ENCODE measurements at places on chromosomes 7 and 10.

DNA sequence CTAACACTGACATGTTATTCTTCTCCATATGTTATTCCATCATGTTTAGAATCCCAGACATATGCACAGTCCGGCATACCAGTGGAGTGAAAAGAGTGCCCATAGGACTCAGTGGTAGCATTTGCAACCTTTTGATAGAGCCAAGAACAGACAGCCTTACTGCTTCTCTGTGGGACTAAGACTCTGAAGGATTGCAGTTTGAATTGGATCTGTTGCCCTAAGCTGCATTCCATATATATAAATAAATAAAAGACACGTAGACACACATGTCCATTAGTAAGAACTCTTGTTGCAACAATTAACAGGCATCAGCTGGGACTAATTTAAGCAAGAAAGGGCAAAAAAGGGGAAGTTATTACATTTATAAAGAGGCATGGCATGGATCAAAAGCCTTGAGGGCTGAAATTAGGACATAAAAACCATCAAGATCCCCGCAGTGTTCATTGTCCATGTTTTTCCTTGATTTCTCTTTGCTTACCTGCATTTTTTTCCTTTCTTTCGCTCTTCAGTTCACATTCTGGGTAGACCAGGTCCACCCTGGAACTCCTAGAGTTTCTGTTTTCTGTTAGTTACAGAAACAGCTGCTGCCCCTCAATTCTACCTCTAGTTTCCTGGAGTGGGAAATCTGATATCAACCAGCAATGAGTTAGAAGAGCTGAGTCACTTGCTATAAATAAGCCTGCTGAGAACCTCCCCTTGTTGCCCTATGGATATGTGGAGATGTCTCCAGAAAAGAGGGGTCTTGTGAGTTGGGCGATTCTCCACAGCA lies 132.4 kb downstream of the SORCS1 start:
- no peak for DNase-seq

GRCh38 chr10:29816801-29817558 lies 182.2 kb upstream of the SVIL start:
- no peak for DNase-seq

DNA sequence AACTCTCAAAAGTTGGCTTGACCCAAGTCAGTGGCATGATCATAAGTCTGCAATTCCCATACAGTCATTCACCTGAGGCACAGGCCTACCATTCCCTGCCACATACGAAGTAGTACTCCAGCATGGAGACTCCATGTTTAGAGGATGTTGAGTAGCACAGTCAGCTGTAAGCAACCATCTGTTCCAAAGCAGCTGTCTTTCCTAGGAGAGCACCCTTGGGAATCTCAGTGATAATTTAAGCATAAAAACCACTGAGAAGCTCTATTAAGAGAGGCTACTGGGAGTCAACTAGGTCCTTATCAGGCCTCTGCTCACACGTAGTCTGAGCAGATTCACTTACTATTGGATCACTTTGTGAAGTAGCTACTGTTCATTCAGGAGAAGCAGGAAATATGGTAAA lies 61.6 kb upstream of the UNC5B start:
- DNase-seq = no peak

DNA sequence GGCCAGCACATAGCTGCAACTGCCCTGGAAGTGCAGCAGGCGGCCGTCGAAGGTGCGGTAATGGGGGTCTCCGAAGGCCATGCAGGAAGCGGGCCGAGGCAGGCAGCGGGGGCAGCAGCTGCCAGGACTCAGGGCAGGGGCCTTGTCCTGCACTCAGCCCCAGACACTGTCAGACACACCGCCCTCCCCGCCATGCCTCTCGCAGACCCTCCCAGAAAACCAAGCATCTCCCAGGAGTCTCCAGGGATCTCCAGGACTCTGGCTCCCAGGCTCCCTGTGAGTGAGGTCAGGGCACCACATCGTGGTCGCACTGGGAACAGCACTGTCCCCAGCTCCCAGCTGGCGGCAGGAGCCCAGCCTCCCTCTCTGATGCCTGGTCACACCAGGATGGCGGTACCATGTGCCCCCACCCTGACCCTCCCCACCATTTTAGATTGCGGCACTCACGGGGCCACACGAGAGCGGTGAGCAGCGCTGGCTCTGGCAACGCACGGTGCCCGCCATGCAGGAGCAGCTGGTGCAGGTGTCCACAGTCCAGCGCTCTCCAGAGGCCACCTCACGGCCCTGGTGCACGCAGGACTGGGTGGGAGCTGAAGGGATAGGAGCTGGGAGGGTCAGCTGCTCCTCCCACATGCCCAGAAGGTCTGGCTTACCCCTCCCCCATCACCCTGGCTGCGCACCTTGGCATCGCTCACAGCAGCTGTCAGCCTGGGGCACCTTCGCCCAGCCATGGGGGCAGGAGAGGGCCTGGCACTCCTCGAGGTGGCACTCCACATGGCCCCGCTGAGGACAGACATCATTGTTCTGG lies 17.5 kb downstream of the ATP6V1F start:
- DNase-seq = no peak

- no peak for DNase-seq
These were observed 1250.9 kb upstream of the CELF2 start for GRCh38 chr10:9766762-9767161.

GRCh38 chr10:5470062-5470751 lies 29.2 kb downstream of the CALML5 start:
- no peak for DNase-seq

DNA sequence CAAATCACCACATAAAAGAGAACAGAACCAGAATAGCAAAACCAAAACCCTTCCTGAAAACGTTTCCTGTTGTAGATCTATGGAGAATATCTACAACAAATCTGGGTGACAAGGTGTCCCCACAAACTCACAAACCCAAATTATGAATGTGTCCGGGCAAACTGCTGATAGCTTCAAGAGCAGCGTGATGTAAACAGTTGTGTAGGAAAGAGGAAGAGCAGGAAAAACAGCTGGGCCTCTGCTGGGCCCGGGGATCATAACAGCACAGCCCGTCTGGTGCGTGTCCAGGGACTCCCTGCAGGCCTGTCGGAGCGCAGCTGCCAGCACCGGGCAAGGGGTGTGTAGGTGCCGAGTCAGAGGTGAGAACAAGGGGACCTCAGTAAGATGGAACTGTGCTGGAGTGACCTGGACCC lies 53.7 kb downstream of the KCNH2 start:
- DNase-seq = no peak

DNA sequence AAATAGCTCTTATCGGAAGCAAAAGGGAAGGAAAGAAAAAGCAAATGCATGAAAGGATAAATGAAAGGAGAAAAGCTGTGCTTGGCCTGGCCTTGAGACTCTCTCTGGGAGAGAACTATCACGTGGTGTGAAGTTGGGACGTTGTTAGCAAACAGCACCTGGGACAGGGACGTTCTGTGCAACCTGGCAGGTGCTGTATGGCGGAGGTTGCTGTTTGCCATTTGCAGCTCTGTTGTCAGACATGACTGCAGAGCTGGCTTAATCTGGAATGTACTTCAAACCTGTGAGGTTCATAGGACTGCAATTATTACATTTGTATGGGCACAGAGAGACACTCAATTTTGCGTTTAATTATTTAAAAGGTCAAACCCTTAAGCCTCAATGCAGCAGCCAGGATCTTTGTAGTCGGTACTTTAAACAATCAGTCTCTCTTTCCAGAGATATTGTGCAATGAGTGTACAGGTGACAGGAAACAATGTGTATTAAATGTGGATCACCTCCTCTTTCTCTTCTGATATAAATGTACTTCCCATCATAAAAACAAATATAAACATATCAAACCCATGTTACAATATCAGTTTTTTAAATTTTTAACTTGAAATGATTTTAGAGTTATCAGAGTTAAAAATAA lies 800.5 kb upstream of the KCND2 start:
- no peak for DNase-seq

GRCh38 chr10:124892905-124893304 lies 49.0 kb upstream of the ZRANB1 start:
- DNase-seq = no peak

DNA sequence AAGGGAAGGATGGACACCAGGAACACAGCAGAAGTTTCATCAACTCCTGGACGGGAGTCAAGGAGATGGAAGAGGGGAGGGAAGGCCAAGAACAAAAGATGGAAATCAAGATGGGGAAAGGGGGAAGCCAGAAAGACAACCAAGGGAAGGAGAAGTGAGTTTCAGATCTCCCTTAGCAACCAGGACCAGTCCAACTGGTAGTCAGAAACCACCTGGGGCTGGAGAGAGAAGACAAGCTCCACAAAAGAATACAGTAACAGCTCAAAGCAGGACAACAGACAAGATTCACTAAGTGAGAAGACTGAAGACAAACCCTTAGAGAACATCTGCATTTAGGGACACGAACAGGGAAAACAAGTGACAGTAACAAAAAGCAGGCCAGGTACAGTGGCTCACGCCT lies 30.6 kb downstream of the CDCA7L start:
- DNase-seq = no peak

DNA sequence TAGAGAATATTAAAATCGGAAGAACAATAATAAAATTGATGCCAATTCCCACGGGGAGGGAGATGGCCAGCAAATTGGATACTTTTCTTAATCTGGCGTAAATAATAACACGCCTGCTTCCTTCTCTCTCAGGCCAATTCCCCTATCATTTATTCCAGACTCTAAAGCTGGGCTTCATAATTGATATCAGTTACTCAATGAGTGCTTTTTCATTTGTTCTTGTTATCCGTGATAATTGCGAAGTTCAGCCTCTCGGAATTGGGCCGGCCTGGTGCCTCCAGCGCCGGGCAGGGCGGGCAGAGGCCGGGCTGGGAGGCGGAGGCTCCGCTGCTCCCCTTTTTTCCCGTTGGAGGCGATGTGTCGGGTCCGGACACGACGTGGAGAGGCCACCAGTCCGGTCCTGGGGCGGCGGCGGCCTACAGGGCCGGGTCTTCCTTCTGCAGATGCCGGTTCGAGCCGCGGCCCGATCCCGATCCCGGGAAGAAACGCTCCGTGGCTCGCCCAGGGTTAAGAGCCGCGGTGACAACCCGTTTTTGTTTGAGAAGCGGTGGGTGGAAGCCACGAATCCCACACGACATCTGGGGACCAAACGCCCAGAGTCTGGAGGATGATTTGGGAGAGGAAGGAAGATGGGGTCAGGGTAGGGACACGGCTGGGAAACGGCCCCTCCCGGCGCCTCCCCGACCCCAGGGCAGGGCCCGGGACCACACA lies 13.6 kb downstream of the UNCX start:
- DNase-seq = no peak

GRCh38 chr10:7261351-7261750 lies 149.5 kb downstream of the SFMBT2 start:
- DNase-seq = no peak

- DNase-seq = no peak
These were observed 318.6 kb downstream of the PTPRN2 start for GRCh38 chr7:158268816-158269535.

- no peak for DNase-seq
These were observed 325.7 kb downstream of the PARD3 start for GRCh38 chr10:34489411-34489810.

GRCh38 chr10:70537398-70538194 lies 59.0 kb downstream of the PALD1 start:
- DNase-seq = no peak

DNA sequence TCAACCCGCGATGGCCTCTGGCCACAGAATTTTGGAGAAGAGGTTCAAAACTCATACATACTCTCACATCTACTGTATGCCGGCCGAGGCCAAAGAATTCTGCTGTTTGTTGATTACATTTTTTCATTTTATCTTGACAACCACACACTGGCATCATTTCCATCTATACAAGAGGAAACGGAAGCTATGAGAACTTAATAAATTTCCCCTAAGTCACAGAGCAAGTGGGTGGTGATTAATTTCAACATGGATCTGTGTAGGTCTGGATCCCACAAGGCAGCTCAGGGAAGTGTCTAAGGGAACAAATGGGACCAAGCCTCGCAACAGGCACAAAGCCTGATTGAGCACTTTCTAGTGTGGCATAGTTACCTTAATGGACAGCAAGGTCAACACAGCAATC lies 18.0 kb downstream of the ELMO1 start:
- DNase-seq = no peak

GRCh38 chr7:151232917-151233701 lies 826 bp downstream of the CHPF2 start:
- DNase-seq = peak; percentile 68

GRCh38 chr10:21047511-21047910 lies 150.4 kb upstream of the NEBL start:
- DNase-seq = no peak

GRCh38 chr10:113499806-113500205 lies 53.0 kb upstream of the HABP2 start:
- no peak for DNase-seq

DNA sequence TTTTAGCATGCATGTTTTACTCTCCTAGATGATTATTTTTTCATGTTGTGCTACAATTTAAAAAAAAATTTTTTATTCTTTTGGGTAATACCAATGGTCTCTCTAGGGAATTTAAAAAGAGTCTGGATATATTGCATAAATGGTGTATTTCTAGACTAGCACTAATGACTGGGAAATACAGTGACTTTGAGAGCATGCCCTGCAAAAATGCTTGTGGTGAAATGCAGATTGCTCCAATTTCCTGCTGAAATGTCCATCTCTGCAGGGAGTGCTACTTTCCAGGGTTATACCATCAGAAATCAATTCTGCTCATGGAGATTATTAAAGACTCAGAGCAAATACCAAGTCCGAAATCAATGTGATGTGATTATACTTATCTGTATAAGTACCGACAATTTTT lies 186.1 kb downstream of the PRKG1 start:
- DNase-seq = no peak

- no peak for DNase-seq
These were observed 2.4 kb upstream of the INPP5A start for GRCh38 chr10:132535065-132535651.

DNA sequence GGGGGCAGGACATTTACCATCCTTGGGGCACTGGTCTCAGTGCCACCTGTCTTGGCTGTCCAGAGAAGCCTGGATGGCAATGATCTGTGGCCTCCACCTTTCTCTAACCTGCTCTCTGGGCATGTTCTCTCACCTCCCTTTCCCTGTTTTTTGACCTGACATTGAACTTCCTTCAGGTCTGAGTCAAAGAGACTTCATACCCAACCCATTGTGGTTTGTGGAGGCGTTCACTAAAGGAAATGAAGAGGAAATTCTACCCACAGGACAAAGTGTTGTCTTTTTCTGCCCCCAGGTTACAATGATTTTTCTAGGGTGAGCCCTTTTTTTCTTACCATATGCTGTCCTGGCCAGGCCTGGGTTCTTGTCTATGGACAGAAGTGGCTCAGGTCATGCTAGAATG lies 76.6 kb downstream of the CYP26A1 start:
- no peak for DNase-seq

- DNase-seq = no peak
These were observed 876.2 kb downstream of the GRID1 start for GRCh38 chr10:85490431-85490830.

DNA sequence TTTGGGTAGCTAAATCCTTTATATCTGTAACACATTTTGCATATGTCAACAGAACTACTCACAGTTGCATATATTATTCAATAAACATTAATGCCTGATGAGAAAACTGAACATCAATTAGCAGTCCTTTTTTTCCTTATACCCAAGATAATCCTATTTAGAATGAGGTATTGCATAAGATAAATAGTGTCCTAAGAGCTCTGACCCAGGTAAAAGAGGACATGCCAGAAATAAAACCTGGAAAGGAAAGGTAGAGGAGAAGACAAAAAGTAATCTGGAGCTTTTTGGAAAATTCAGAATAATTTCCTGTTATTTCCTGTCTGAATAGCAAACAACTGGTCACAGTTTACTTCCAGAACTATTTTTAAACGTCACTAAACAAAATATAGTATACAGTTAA lies 204.4 kb downstream of the PLXDC2 start:
- no peak for DNase-seq
